SK-N-DZ (cell line): ENCODE measurements at places on chromosomes 2 and 18.

- DNase-seq = no peak
These were observed 102.2 kb downstream of the PTGR3 start for GRCh38 chr18:75106746-75107145.

GRCh38 chr2:149061133-149061745 lies 22.7 kb downstream of the LYPD6B start:
- DNase-seq = no peak

- DNase-seq = no peak
These were observed 980 bp upstream of the PDE6D start for GRCh38 chr2:231781798-231782726.

GRCh38 chr2:132372276-132372675 lies 44.3 kb upstream of the GPR39 start:
- DNase-seq = no peak

- DNase-seq = no peak
These were observed 28.1 kb upstream of the NOTO start for GRCh38 chr2:73174244-73174643.

GRCh38 chr2:231356466-231356844 lies 39.1 kb upstream of the B3GNT7 start:
- DNase-seq = no peak

GRCh38 chr2:235669983-235670962 lies 176.4 kb downstream of the AGAP1 start:
- peak; percentile 68 for DNase-seq

GRCh38 chr2:191233533-191233932 lies 11.7 kb upstream of the MYO1B start:
- no peak for DNase-seq

DNA sequence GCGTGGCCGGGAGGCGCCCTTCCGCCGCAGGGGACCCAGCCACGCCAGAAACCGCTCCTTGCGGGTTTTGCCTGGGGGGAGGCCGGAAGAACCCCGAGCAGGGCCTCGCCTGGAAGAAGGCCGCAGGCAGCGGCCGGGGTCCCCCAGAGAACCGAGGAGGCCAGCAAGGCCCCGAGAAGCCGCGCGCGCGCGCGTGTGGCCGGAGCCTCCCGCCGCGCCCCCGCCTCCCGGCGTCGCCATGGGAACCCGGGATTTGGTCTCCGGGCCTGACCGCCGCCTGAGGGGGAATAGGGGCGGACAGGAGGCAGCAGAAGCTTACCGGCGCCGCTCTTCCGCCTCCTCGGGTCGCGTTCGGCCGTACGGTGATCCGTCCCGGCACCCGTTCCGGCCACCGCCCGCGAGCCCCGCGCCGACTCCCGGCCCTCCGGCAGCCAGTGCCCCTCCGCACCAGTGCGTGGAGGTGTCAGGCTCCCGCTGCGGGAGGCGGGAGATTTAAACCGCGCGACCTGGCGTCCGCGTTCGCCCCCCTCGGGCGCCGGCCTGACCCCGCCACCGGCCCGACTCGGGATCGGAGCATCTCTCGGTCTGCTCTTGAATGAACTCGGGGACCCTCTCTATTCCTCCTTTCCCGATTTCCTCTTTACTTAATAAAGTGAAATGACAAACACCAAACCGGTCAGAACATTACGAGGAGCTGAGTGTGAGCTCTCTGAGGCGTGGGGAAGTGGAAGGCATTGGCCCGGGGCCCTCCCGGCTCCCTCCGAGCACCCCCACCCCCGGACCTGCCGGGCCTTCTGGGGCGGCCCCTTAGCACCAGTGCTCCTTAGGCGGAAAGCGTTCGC lies at the start of gene ICA1L:
TSS of gene ICA1L (minus strand) at position 467 of the 842 bp plus-strand sequence. CDS start 42,757 bp downstream, outside the sequence.
- DNase-seq = peak; percentile 75

- DNase-seq = peak; percentile 46
These were observed 945.0 kb upstream of the CRIM1 start for GRCh38 chr2:35410431-35411061.

DNA sequence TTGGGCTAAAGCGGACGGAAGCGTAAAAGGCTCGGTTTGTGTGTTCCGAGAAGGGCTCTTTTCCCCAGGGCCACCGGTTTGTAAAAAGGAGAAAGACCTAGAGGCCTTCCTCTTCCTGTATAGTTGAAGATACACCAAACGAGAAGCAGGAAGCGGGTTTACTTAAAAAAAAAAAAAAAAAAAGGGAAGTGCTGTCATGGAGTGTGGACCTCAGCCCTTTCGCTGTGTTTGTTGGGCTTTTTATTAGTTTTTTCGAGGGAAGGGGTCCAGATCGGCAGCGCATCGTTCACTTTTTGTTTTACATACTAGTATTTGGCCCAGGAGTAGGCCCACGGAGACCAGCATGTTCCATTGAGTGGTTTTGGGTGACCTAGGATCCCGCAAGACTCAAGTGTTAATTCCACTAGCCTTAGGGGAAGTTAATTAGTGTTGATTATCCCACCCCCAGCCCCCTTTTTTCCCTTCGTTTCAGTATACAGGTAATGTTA lies 676 bp downstream of the ACTR2 start:
- peak; percentile 65 for DNase-seq

DNA sequence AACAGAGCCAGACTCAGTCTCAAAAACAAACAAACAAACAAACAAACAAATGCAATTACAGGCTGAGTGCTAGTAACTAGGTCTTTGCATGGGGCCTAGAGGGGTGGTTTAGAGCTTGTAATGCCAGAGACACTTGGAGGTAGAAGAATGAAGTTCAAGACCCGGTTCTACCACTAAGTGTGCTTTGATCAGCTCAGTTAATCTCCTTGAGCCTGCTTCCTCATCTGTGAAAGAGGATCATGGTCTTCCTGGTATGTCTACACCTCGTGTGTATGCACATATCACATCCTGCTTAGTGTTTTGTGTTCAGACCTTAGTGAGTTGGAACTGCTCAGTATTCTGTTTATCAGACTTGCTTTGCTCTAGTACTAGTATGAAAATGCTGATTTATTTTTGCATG lies 4.8 kb upstream of the ATP6V1C2 start:
- DNase-seq = no peak

GRCh38 chr18:47800756-47801155 lies 129.7 kb downstream of the SMAD2 start:
- DNase-seq = no peak

- no peak for DNase-seq
These were observed 571.6 kb downstream of the ARHGAP15 start for GRCh38 chr2:143700865-143701264.

GRCh38 chr2:190177249-190178040 lies 114.9 kb upstream of the MSTN start:
- DNase-seq = no peak

DNA sequence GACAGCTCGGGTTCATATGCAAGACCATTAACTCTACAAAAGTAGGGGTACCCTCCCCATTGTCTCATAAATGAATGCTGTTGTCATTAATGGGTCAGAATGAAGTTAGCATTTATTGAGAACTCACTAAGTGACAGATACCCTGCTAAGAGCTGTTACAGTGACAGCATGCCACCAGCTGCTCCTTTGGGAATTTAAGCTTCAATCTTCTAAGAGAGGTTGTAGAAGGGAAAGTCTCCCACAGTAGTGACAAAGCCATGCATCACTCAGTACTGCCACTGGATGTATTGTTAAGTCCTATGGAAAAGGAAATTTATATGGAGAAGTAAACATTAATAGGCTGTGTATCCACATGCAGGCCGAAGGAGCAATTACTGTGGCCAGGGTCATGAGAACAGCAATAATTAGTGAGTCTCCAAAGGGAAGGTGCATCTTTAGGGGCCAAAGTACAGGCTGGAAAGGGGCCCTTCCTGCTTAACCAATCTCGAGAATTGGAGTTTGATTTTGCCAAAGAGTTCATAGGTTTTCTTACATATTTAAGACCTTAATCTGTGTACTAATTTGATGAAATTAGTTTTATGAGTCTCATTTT lies 64.5 kb upstream of the FAM124B start:
- DNase-seq = peak; percentile 10

GRCh38 chr2:179355881-179356280 lies 91.2 kb upstream of the SESTD1 start:
- DNase-seq = no peak

DNA sequence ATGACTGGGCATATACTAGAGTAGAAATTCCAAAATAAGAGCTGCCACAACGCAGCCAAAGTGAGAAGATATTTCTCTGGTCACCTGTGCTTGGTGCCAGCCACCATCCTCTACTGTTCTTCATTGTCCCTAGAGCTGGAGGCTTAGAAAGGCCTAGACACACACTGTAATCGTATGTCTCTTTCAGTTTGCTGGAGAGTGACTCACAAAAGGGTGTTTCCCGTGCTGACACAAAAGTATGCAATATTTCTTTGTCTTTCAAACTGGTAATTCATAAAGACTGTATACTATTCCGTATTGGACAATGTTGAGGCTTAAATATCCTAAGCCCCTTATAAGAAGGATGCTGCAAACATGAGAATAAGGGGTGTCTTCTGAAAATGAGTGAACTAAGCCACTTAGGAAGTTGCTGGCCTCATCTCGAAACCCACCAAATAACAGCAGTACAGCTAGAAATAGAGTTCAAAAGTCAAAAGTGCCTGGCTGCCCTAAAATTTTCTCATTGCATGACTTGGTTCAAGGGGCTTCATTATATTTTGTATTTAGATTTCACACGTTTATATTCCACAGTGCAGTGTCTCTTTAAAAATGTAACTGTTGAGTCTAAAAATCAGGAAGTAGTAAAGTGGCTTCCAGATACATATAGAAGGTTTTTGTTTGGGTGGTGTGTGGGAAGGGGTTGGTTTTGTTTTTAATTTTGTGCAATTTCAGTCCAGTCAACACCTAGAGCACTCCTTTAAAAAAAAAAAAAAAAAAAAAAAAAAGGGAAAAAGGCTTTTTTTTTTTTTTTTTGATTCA lies 601.1 kb downstream of the ARHGAP15 start:
- no peak for DNase-seq

DNA sequence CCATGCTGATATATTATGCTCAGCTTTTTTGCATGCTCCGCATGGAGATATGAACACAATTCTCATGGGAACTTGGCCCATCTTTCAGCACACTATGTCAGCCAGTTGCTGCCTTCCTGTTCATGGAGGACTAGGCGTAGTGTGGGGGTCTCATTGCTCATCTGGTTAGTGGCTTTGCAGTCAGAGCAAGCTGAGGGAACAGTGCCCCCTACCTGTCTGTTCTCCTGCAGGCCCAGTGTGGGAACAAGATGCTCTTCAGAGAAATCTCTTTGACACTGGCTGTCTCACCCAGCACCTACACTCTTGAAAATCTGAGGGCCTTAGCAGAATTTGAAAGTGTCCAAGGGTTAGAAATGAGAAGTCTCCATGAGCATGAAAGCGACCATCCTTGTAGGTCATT lies 47.1 kb downstream of the SPTBN1 start:
- peak; percentile 54 for DNase-seq

- DNase-seq = no peak
These were observed 38.0 kb downstream of the SCTR start for GRCh38 chr2:119486196-119486827.

- no peak for DNase-seq
These were observed 971.7 kb upstream of the GYPC start for GRCh38 chr2:125684256-125684655.

DNA sequence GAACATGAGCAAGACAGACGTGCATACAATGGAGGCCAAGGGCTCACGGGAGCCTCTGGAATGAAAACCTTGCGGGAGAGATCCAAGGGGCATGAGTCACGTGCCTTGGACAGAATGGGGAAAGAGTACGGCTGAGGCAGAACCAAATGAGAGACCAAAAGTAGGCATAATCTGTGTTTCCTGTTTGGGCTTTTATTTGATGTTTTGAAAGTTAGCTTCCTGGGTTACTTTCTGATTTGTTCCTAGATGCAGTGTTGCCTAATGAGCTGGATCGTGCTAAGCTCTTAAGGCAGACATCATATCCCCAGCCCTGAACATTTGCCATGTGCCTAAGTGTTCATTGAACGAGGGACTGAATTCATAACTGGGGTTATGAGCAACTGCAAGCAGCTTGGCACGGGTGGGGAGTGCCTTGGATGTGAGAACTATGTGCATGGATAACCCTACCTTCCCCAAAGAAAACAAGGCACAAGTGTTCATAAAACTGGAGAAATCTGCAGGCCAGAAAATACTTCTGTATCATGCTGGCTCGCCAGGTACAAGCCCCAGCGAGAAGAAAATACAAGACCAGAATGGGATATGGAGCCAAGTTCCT lies 60.3 kb upstream of the RPL31 start:
- DNase-seq = no peak

- DNase-seq = no peak
These were observed 54.9 kb downstream of the NUP35 start for GRCh38 chr2:183179156-183179555.

- DNase-seq = no peak
These were observed 66.0 kb upstream of the HAAO start for GRCh38 chr2:42858140-42859005.

GRCh38 chr2:235502336-235502735 lies 8.5 kb downstream of the AGAP1 start:
- no peak for DNase-seq

- DNase-seq = peak; percentile 73
These were observed 81.4 kb upstream of the CABLES1 start for GRCh38 chr18:23053776-23054457.

- DNase-seq = no peak
These were observed 14.6 kb upstream of the ALK start for GRCh38 chr2:29936020-29936419.

GRCh38 chr18:72419914-72420313 lies 124.2 kb downstream of the CBLN2 start:
- no peak for DNase-seq

GRCh38 chr2:230457793-230458192 lies 41.8 kb downstream of the SP100 start:
- no peak for DNase-seq

GRCh38 chr2:69549421-69549820 lies 94.1 kb downstream of the AAK1 start:
- no peak for DNase-seq

GRCh38 chr2:72915907-72916742 lies 1.2 kb upstream of the EMX1 start:
- no peak for DNase-seq

DNA sequence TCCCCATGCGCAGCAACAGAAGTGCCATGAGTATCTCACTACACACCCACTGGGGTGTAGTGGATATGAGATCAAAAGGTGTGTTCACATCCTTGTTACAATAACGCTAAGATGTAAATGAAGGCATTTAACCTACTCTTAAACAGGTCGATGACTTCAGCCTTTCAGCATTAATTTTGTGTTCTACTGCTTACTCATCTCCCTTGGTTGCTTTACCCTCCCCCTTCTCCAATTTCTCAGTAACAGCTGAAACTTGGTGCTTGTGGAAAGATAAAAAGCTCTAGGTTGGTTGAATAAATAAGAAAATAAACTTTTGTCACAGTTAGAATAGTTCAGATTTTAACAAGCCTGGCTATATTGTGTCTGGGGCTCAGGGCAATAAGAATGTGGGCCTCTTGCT lies 147.5 kb upstream of the SESTD1 start:
- DNase-seq = no peak

GRCh38 chr18:23690505-23691068 lies 1.3 kb downstream of the LAMA3 start:
- no peak for DNase-seq

GRCh38 chr2:14313341-14313740 lies 319.2 kb upstream of the LRATD1 start:
- DNase-seq = peak; percentile 60

DNA sequence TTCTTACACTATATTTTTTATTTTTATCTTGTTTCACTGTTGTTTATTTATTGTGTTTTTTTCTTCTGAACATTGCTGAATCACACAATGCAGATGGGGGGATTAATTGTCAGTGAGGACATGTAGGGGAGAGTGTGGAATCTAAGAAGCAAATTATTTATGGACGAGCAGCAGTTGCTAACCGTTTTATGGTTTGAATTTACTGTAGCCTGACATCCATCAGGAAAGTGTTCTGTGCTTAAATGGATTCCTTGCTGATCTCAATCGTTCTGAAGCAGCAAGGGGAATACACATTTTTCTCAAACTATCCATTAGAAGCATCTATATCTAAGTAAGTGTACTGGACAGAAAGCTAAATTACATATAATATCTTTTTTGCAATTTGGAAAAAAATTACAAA lies 119.5 kb downstream of the CD8B2 start:
- DNase-seq = peak; percentile 20
